HTR-8/SVneo (cell line): ENCODE measurements at places on chromosomes 2 and 18.

GRCh38 chr2:20370191-20370590 lies 19.5 kb upstream of the PUM2 start:
- no peak for DNase-seq

- DNase-seq = no peak
Measured at GRCh38 chr2:28653892-28654662, 97.6 kb upstream of the PPP1CB start.

- DNase-seq = no peak
Measured at GRCh38 chr2:40321016-40321623, 130.8 kb downstream of the SLC8A1 start.

- no peak for DNase-seq
Measured at GRCh38 chr18:48915626-48916425, 34.9 kb downstream of the SMAD7 start.

- DNase-seq = no peak
Measured at GRCh38 chr2:182591774-182592173, 124.3 kb upstream of the DNAJC10 start.

DNA sequence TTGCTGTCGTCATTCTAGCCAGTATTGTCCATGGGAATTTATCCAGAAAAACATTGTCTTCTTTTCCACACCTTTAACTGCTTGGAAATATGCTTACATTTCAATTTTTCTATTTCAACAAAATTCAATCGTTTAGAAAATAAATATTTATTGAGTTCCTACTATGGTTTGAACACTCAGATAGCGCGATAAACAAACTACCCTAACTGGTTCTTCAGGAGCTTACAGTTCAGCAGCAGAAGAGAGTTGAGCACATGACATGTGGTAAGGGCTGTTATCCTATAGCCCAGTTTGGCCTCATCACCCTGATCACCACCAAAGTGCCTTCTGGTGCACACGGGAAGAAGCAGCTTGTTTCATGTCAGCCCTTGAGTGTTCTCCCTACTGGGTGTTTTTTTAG lies 375.2 kb upstream of the SMIM21 start:
- DNase-seq = no peak

GRCh38 chr2:38091760-38092159 lies 15.8 kb upstream of the CYP1B1 start:
- DNase-seq = no peak
